Fibroblast of skin of left quadriceps (primary cell): ENCODE measurements at places on chromosomes 2 and 18.

DNA sequence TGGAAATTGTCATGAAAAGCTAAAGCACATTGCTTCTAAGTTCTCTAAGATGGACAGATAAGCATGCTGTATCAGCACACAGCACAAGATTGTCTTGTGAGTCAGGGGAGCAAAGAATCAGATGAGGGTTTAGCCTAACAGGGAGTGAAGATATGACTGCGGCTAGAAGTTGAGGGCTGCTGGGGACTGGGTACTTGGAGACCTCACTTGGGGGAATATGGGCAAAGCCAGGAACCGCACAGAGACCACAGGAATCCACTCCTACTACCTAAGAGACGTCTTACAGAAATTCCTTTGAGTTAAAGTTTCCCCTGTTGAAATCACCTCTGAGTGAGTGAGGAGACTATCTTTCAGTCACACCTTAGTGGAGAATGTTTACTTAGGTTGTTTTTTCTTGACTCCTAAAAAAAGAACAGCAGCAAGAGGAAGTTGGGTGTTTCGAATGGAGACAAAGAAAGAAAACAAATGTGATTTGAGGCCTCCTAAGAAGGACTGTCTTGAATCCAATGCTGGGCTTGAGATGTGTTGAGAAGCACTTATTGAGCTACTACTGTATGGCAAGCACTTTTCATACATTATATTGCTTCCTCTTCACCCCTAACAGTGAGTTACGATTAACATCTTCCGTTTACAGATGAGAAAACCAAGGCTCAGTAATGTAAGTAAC, 100.7 kb downstream of the ANKRD44 start:
- no peak for DNase-seq

DNA sequence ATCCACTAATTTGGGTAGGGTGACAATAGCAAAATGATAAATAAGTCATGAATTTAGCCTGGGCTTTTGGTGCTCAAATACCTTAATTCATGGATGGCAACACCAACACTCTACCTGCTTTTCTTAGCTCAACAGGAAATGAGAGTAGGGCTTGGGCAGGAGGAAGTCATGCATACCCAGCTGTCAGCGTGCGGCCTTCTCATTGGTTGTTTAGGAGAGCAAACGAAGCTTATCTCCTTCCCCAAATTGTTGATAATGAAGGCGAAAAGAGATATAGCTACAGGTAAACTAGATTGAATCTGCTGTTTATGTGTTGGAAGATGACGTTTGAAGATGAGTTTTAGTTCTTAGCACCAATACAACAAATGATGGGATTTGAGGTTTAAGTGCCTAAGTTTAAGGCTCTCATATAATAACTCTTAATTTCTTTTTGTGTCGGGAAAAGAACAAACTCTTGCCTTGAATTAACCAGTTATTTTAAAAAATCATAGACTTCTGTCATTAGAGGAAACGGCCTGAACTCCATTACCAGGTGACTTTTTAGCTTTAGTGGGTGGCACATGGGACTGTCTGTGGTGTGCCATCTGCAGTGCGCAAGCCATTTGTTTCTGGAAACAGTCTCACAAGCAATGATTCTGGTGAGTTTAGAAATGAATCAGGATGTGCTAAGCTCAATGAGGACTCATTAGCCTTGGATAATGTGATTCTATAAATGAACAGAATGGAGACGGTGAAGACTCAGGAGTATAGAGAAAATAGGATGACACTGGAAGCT, 19.8 kb downstream of the MAP4K4 start:
- no peak for DNase-seq

- DNase-seq: no peak
These were observed 51.9 kb downstream of the VRK2 start for GRCh38 chr2:58098254-58099095.

DNA sequence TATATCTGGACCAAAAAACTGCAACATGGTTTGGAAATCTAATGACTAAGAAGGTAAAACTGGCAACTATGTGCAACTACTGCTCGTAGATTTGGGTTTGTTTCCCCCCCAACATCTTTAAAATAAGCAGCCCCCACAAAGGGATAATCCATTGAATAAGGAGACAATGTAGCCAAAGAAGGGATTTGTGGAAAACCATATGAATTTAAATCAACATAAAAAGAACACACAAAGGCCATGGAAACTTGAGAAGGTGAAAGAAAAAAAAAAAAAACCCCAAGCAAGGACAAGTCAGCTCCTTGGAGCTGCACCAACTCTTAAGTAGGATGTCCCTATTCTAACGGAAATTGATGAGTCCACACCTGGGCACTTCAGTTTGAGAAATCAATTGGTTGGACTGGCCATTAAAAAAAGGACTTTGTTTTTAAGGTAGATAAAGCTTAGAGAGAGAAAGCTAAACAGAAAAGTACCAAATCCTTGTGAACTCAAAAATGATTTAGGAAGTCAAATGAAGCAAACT, 53.7 kb upstream of the ST8SIA5 start:
- no peak for DNase-seq

- DNase-seq: no peak
These were observed 57.3 kb downstream of the RHOB start for GRCh38 chr2:20504174-20504573.

- DNase-seq: no peak
These were observed 65.8 kb downstream of the ANKRD62 start for GRCh38 chr18:12159446-12159845.

DNA sequence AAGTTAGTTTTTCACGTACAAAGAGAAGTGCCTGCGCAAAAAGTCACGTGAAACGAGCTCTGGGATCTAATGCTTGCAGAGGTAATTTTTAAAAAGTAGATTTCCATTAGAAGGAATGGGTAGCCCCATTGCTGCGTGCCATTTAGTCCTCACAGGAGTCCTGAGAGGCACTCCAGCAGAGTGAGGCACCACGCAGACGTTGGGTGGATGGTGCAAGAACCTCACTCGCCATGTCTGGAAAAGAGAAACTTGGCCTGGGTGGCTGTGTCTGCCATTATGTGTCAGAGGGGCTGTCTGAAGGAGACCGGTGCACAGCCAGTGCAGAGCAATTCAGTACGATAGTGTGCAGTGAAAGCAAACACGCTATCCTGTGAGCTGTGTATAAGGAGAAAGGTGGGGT, 1.8 kb upstream of the HDAC4 start:
- no peak for DNase-seq

GRCh38 chr18:48132797-48133655, 202.6 kb upstream of the SMAD2 start:
- DNase-seq: no peak

GRCh38 chr2:54079331-54079730, 36.1 kb upstream of the ACYP2 start:
- no peak for DNase-seq

DNA sequence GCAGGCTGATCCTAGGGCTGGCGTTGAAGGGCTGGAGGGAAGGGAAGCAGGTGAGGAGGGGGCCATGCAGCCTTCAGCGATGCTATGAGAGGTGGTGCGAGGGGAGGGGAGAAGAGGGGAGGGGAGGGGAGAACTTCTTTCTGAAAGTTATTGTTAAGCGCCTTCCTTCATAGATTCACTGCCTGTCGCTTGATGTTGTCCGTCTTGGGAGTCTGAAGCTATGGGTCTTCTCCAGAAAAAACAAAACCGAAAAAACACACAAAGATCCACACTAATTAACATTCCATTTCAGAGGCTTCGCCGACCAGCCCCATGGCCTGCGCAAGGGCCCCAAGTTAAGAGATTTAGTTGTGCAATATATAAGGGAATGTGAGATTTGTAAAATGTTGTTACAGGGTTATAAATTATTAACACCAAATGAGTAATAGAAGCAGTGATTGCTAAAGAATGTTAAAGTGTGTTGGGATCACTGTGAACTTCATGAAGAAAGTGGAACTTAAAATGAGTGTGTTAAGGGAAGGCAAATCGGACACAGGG, 758 bp downstream of the CFAP221 start:
- DNase-seq: peak; percentile 42

DNA sequence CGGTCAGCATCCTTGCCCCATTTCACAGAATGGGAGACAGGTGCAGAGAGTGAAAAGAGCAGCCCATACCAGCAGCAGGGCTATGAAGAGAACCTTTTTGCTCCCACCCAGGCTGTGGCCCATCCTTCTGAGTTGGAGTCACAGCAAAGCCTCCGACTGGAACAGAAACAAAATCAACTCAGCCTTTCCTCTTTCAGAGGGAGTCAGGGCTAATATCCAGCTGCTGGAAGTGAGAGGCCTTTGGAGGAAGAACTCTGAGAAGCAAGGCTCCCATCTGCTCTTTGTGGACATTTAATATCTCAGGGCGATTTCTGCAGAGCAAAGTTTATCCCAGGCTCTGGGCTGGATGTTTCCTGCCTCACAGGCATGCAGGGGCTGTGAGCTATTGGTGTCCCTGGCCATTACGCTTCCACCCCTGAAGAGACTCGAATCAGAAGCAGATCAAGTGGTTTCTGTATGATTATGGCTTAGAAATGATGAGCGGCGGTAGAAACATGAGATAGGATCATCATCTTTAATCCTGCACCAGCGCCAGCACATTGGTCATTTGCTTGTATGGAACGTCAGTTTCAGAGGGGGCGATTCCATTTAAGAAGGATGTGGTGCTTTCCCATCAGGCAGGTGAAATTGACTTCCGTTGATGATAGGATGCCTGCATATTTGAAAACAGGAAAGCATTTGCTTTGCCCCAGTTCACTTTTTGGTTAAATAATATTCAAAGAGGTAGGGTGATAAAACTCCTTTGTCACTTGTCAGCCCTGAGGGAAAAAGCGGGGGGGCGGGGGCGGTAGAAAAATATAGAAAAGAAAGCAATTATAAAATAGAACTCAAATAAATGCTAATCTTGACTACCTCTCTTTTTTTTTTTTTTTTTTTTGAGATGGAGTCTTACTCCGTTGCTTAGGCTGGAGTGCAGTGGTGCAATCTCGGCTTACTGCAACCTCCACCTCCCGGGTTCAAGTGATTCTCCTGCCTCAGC, 152.4 kb downstream of the LRRC30 start:
- DNase-seq: no peak

DNA sequence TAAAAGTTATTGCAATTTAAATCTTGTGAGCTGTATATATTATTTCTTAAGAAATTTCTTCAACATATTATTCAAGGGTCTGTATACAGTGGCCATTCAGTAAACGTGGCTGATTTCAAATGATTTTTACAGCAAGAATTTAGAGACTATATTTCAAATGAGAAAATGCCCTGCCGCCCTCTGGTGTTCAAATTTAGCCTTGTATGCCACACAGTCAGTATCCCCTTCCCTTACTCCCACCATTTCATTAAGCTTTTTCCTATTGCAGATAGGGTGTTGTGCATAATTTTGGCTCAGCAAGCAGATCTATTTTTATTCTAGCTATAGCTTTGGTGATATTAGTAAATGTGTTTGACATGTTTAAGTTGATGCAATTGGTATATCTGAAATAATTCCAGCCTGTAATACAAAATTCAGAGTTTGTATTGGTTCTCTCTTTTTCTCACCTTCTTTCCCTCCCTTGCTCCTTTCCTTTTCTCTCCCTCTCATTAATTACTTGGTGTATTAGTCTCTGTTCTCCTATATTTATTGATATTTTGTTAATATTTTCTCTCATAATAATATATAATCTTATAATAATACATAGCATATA, 22.8 kb upstream of the SCN7A start:
- DNase-seq: no peak

DNA sequence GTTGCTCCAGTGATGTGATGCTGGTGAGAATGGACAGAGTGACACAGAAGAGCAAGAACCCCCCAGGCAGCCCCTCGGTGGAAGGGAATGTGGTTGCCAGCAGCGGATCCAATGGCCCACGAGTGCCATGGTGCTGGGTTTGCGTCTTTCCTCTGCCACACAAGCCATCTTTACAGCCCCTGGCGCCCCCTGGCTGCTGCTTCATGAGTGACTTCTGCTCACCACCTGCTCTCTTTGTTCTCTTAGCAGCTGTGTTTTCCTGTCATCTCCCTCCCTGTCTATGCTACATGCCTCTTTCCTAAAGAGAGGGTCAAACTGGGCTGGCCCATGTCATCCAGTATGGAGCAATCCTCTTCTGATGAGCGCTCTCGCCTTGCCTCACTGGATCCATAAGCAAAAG, 300.0 kb upstream of the SMIM21 start:
- DNase-seq: peak; percentile 4

DNA sequence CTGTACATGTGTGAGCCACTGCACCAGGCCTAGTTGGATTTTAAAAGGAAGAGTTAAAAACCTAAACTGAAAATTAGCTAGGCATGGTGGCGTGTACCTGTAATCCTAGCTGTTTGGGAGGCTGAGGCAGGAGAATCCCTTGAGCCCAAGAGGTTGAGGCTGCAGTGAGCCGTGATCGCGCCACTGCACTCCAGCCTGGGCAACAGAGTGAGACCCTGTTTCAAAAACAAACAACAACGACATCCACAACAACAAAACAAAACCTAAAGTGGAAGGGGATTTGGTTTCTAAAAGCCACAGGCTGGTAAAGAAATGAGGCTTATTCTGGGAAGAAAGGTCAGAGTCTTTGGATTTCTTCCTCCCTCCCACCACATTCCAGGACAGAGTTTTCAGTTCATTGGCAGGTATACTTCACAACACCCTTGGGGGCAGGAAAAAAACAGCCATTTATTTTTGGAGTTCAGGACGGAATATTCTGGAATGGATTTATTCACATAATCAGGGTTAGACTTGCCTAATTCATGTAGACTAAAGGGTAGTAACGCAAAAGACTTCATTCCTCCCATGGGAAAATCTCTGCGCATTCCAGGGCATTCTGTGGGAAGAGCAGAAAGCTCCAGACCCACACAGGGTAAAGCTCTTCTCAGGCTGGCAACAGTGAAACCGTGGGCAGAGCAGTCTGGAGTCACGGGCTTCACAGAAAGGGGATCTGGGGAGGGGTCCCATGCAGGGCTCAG, 34.9 kb downstream of the TEX44 start:
- DNase-seq: no peak
